ENCODE measurements at places on chromosomes 1 and 21.
A peak's percentile ranks its signal among the peaks of the same experiment; 100 is the strongest.

DNA sequence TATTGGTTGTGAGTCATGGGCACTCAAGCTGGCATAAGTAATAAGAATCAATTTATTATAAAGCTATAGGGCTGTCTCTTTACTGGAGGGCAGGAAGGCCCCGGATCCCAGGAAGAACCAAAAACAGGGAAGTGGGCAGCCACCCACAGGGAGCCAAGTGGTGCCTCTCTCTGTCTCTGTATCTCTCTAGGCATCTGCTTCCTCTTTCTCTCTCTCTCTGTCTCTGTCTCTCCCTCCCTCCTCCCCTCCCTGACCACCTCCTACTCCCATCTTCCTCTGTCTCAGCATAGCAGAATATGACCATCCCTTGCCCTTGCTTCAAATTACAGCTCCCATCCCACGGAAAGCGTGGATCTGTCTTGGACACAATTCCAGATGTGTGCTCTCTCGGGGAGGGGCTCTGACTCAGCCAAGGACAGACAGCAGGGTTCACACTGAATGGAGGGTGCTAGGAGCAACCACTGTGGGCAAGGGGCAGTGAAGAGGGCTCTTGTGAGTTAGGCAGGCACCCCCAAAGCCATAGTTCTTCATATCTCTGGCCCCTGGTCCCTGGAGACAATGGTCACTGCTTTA is 80.4 kb upstream of the LPGAT1 start:
- DNase-seq = no peak

- DNase-seq = no peak
These were observed 37.5 kb downstream of the DPH5 start for GRCh38 chr1:100988121-100988520.

DNA sequence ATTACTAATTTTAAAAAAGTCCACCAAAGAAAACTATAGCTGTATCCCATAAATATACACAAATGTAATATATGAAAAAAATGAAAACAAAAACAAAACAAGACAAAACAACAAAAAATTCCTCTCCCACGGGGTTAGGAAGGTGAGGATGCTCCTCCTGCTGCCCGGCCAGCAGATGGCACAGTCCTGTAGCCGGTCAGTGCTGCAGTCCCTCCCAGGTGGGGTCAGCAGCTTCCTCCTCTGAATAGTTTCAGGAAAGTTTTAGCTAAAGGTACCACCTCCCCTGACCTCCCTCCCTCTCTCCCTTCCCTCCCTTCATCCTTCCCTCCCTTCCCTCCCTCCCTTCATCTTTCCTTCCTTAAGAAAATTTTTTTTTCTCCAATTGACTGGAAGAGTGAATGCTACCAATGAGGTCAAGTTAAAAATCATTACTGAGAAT is 67.8 kb upstream of the BCL10 start:
- no peak for DNase-seq

DNA sequence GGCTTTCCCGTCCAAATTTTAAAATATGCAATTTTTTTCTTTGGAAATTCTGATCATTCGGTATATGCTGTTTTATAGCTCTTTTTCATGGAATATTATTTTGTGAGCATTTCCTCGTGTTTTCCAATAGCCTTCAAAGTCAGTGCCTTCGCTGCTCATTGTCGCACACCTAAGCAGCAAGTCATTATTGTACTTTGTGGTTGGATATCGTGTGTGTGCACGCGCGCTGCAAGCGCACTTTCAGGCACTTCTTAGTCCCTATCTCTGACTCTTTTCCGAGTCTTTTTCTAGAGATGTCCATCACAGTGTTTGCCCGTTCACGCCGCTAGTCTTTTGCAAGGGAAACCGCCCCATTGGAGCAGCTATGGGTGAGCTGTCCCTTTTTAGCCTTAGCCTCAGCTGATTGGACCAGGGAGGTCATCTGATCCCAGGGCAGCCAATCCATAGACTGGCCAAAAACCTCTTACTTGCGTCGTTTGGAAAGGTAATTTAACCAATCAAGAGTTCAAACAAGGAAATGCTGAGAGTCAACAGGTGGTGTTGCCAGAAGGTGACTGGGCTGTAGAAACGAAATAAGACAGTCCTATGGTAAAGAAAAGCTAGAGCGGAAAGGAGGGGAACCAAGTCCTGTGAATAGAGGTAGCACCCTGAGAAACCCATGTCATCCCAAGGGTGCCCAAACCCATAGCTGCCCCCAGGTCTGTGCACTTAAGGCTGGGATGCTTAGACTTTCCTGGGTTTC is 710 bp upstream of the HYI start:
- DNase-seq = peak; percentile 86

GRCh38 chr21:45917241-45917640 is 64.3 kb upstream of the COL6A1 start:
- DNase-seq = no peak

DNA sequence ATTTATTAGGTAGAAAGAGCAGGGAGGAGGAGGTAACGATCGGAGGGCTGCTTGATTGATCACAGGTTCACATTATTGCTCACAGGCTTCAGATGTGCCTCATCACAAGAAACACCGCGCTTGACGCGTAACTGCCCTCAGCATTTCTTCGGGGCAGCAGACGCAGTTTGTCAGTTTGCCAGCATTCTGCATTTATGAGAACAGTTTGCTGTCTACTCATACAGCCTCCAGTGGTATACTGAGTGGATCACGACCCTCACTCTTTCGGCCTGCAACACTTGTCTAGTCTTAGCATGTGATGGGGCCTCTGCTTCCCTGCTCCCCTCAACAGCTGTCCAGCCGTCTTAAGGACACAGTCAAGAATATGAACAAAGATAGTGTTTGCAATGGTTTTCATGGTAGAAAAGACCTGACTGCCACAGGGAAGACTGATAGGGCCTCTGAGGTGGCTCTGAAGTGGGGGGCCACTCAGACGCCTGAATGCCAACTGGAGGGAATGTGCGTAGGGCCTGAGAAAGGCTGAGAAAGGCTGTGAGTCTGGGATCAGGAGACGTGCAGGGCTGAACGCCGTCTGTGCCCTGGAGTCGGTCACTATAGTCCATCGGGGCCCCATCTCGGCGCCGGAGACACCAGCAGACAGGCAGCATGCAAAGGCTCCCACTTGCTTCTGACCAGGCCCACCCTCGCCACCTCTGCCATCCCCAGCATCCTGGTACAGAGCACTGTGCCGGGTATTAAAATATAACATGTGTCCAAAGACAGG is 45.0 kb downstream of the UBE2G2 start:
- no peak for DNase-seq

GRCh38 chr1:68320349-68320748 is 88.0 kb upstream of the WLS start:
- DNase-seq = no peak

GRCh38 chr1:228004331-228004855 is 2.4 kb upstream of the WNT3A start:
- no peak for DNase-seq

DNA sequence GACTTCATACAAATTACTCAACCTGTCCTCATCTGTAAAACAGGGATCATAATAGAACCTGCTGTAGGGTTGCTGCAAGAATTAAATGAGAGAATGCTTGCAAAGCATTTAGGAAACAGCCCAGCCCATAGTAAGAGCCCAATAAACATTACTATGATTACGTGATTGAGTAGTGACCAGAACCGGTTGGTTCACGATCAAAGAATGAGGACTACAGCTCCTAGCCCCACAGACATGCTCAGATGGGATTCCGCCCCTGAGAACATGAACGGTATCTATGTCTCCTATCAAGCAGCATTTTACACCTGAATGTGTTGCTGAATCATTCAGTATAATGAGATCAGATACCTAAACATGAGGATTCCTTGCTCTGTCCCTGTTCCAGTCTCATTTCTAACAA is 104.8 kb upstream of the ZNF648 start:
- no peak for DNase-seq

Measured in endothelial cell of umbilical vein (primary cell).